ENCODE measurements at places on chromosomes 2 and 18.

DNA sequence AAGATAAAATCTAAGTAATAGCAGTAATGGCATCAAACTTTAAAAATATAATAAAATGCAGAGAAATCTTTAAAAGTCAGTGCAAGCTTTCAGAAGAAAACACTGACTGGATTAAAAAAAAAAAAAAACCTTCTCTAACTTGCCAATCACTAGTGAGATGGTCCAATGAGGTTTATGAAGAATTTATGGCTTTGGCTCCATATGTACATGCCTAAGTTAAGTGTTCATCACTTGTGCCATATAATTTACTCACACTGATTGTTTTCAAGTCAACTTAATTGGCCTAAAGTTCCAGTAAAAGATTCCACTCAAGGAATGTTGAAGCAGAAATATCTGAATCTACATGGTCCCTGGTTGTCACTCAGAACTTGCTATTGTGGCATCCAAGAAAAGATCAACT, 40.7 kb upstream of the RAB27B start:
- no peak for DNase-seq

GRCh38 chr2:71713581-71714580, 260.5 kb downstream of the DYSF start:
- DNase-seq, result no peak

- no peak for DNase-seq
Measured at GRCh38 chr2:57886161-57886786, 160.3 kb upstream of the VRK2 start.

DNA sequence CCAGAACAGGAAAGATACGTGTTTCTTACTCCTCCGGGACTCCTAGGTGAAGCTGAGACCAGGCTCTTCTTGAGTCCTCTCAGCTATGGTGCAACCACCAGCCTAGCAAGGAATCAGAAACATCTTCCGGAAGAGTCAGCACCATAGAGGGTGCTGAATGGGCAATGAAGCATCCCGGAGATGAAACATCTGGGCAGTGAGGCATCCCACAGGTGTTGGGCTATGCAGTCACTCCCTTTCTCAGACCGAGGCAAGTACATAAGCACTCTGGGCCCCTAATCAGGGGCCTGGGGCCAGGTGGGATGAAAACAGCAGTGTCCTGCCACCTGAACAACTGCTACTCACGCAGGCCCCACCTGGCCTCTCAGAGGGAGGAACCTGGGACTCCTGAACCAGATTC, 1.4 kb upstream of the CAPN10 start:
- no peak for DNase-seq

GRCh38 chr2:199207011-199207410, 250.7 kb downstream of the SATB2 start:
- DNase-seq, result no peak

- peak; percentile 65 for DNase-seq
Measured at GRCh38 chr18:58045242-58046092, 1.4 kb downstream of the NEDD4L start.

DNA sequence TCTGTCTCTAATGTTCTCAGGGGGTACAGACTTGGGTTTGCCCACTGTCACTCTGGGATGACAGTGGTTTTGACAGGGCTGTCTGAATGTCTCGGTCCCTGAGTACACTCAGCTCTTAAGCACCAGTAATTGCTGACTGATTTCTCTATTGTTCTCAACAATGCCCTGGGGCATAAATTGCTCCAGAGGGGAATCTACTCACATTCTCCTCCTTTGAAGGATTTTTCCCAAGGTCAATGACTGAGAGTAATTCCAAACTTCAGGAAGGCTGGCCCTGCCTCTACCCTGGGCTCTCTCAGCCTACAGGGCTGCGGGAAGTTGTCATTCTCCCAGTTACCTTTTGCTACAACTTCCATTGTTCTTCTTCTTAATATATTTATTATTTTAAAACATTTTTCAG, 36.5 kb downstream of the MC2R start:
- DNase-seq, result no peak

- DNase-seq, result no peak
Measured at GRCh38 chr2:21757805-21758430, 634.1 kb downstream of the TDRD15 start.

DNA sequence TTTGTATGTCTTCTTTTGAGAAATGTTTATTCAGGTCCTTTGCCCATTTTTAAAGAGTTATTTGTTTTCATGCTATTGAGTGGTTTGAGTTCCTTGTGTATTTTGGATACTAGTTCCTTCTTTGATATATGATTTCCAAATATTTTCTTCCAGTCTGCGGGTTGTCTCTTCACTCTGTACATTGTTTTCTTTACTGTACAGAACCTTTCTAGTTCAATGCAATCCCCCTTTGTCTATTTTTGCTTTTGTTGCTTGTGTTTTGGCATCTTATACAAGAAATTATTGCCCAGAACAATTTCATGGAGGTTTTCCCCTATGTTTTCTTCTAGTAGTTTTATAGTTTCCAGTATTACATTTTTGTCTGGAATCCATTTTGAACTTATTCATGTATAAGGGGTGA, 62.5 kb upstream of the ACVR1C start:
- DNase-seq, result no peak

GRCh38 chr18:6759579-6759978, 30.1 kb downstream of the ARHGAP28 start:
- no peak for DNase-seq

DNA sequence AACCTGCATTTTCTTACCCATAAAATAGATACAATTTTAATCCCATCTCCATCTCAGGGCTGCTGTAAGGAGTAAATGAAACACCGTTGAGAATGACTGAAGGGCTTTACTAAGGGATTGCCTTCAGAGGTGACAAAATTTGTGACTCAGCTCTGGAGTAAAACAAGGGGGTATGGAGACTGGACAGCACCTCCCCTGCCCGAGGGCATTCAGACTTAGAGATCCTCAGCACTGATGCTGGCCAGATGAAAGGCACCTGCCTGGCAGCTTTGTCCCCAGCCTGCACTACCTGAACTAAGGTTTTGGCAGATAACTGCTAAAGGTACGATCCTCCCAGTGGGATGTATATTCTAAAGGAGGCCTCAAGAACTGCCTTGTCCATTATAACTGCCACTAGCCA, 105.9 kb upstream of the STPG4 start:
- DNase-seq, result no peak

DNA sequence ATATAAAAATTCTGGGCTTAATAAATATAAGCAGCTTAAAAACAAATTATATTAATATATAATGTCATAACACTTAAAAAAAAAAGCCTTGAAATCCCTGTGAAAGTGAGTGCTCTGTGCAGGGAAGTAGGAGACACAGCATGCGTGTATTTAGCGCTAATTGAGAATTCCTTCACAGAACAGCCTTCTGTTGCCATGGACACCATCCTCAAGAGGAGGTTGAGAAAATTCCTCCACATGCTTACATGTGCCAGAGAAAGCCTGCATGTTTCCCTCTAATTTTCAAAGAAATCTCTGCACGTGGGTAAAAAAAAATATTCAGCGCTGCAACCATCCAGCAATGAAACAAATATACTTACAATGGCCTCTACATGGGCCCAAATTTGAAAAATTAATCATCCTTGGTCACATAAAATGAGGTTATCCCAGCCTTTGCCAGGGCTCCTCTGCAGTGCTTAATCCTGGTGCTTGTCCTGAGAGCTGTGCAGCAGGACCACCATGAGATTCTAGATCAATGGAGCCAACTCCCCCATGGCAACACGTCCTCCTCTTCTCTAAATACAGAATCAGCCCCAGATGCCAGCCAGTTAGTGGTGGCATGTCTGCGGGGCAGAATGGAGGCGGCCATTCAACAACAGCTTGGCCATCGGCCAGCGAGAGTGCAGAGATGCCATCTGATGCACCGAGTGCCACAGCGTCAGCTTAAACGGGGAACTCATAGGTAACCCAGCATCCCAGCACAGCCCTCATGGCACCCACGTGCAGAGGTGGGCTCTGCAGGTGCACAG, 228.0 kb downstream of the MYT1L start:
- DNase-seq, result no peak

- DNase-seq, result no peak
Measured at GRCh38 chr2:103656558-103656957, 894.7 kb downstream of the TMEM182 start.

DNA sequence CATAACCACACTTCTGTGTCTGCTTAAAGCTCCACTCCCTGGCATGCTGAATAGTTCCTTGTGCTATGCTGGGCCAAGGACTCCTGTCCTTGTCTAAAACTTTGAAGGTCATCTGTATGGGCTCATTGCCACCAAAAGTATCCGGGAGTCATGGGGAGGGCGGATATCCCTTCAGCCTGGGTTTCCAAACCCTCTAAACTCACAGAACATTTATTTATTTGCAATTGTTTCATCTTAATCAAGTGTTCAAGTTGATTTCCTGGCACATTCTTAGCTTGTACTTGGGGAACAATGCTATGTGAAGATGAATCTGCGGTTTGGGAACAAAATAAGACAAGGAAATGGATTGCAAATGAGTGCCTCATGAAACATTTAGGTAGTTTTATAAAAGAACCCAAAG, 1.8 kb downstream of the NOSTRIN start:
- no peak for DNase-seq

DNA sequence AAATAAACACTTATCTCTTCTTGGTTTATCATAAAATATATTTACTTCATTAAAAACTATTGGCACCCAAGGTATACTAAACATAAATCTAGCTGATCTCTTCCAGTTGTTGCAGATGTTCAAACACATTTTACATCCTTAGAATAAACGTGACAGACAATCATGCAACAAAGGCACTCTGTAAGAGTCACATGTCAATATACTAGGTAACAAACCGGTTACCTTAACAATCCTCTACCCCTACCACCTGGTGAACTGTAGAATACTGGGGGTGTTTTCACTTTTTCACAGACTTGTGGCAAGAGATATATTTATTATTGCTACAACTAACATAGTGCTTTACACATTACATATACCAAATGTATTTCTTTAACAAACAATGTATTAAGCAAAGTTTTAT, 15.8 kb downstream of the STK17B start:
- DNase-seq, result no peak

- DNase-seq, result no peak
Measured at GRCh38 chr2:238458651-238459050, 31.9 kb downstream of the ASB1 start.

DNA sequence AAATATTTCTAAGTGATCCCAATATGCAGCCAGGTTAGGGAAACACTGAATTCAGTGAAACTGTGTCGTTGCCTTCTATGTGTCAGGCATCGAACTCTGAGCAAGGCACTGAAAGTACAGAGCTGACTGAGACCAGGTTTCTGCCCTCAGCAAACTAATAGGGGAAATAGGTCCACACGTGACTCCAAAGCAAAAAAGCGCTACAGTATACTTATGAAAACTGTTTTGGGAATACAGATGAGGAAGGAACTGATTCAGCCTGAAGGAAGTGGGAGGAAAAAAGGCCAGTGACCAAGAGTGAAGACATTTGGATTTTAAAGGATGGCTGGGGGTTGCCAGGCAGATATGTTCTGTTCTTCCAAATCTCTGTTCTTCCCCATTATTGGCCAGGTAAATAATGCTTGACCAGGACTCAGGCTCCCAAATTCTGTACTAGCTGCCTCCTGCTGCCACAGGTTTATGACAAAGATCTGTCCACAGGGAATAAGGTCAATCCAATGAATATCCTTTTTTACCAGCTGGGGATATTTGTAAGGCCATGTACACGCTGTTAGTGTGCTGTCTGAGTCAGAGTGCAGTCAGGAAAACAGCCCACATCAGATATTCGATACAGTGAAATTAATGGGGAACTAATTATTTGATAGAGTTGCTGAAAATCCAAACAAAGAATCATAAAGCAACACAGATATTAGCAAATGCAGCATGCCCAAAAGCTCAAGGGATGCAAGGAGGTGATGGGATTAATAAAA, 24.5 kb upstream of the INPP4A start:
- DNase-seq, result no peak

- peak; percentile 53 for DNase-seq
Measured at GRCh38 chr18:5546660-5547059, 2.9 kb upstream of the EPB41L3 start.

- peak; percentile 43 for DNase-seq
Measured at GRCh38 chr2:204108330-204108751, 171.8 kb downstream of the ICOS start.

- DNase-seq, result peak; percentile 51
Measured at GRCh38 chr18:44679914-44680272, 795 bp upstream of the SETBP1 start.

GRCh38 chr2:150043172-150043500, 444.3 kb downstream of the RND3 start:
- DNase-seq, result no peak

DNA sequence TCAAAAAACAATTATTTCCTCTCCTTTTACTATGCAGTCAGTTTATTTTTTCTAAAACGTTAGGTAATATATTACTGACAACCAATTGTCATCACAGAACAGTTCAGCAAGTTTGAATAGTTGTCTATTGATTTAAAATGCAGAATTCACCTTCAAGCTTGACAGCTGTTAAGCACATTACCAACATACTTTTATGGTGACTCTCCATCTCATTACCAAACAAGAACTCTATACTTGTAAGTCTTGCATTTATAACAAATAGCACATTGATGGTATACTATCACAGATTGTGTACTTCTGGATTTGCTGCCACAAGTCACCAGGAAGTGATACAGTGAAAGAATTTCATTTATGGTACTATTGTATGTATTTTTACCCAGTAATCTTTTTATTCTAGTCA, 99.4 kb upstream of the PPP1CB start:
- no peak for DNase-seq

DNA sequence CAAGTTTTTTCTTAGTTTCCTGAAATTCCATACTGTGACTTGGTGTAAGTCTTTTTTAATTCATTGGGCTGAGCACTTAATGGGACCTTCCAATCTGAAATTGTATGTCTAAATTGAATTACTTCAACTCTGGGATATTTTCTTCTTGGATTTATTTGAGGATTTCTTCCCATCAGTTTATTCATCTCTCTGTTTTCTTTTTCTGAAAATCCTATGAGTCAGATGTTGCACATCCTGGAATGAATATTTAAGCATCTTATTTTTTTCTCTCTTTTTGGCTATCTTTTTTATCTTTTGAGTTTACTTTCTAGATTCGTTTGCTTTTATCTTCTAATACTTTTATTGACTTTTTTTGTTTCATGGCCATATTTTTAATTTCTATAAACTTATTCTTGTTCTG, 55.4 kb upstream of the ACYP2 start:
- DNase-seq, result no peak

- no peak for DNase-seq
Measured at GRCh38 chr2:35526741-35527140, 828.8 kb upstream of the CRIM1 start.

- DNase-seq, result no peak
Measured at GRCh38 chr2:138919120-138919747, 139.0 kb upstream of the NXPH2 start.

DNA sequence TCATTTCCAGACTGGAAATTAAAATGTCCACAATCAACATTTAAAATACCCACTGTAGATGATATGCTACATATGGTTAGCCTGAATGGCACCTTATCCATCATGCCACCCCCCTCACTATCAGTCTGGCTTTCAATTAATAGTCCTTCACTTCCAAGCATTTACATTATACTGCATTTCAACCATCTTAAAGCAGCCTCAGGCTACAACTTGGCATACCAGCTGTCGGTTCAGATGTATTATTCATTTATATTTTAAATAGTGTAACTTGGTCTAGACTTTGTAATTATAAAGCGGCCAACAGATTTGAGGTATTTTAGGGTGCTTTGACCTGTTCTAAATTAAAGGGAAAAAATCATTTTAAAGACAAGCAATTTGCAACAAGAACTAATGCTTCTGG, 2.6 kb downstream of the GCG start:
- no peak for DNase-seq

All from midbrain (tissue), 1 donor.